ENCODE measurements at places on chromosomes 7 and 10.

GRCh38 chr10:72328045-72328828 lies 26.5 kb downstream of the DNAJB12 start:
- DNase-seq = peak; percentile 71

GRCh38 chr7:6505685-6506559 lies 45.3 kb downstream of the GRID2IP start:
- DNase-seq = no peak

DNA sequence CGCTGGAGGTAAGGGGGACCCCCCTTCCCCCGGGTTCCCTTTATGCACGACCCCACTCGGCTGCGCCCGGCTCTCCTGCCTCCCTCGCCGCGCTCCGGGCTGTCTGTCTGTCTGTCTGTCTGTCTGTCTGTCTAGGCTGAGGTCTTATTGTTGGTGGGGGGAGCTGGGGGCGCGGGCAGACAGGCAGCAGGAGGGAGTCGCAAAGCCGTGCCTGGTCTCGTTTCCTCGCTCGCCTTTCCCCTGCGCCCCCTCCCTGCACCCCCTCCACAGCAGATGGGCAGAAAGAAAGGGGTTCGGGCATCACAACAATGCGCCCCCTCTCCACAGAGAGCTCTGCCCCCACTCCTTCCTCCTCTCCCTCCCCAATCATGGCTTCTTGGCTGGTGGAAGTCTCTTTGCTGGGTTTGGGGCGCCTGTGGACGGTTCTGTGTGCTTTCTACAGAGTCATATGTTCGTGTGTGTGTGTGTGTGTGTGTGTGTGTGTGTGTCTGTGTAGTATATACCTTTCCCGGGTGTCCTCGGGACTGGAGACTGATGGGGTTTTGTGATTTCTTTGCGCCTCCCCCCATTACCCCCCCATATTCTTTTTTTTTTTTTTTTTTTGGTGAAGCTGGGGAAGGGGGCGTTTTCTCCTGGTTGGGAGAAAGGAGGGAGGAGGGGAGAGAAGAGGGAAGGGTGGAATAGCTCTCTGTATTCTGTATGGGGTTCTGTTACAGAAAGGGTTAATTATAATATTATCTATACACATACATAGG lies 1.9 kb downstream of the AUTS2 start:
- peak; percentile 20 for DNase-seq

DNA sequence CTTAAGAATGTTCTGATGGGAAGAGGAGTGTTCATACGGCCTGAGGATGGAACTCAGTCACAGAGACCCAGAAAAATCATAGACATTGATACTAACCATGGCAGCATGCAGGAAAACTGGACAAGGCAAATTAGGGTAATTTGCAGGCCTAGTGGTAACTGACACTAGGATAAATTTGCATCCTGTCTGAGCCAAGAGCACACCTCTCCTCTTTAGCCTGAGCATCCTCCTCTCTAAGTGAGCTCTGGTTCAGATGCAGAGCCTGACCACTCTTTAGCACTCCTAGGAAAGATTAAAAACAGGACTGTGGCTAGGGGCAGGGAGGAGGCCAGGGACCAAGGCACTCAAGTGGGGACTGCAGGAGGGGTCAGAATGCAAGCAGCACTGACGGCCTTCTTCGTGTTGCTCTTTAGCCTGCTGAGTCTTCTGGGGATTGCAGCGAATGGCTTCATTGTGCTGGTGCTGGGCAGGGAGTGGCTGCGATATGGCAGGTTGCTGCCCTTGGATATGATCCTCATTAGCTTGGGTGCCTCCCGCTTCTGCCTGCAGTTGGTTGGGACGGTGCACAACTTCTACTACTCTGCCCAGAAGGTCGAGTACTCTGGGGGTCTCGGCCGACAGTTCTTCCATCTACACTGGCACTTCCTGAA lies at the start of gene TAS2R41:
TAS2R41 (plus strand) TSS at position 373 of the 650 bp plus-strand sequence; CDS start at position 373, 0 bp downstream.
- DNase-seq = no peak

GRCh38 chr7:68623030-68623429 lies 975.2 kb upstream of the AUTS2 start:
- DNase-seq = no peak

- DNase-seq = no peak
Observed at GRCh38 chr10:97585439-97585811, 1.2 kb downstream of the HOGA1 start.

- no peak for DNase-seq
Observed at GRCh38 chr7:87598234-87599009, 2.3 kb downstream of the ABCB1 start.

DNA sequence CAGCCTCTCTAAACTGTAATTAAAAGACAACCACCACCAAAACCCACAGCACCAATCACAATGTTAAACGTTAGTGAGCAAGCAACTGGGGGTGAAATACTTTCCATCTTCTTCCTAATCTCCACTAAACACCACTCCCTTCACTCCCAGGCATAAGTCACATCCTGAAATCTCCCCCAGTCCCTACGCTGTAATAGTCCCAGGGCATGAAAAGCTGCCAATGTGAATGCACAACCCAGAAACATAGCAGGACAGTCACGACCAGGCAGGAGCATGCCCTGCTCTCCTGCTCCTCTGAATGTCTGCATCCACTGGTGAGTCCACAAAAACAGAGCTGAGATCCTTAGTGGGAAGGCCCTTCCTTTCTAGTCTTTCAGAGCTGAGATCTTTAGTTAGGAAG lies 288.9 kb downstream of the PARD3 start:
- DNase-seq = no peak

DNA sequence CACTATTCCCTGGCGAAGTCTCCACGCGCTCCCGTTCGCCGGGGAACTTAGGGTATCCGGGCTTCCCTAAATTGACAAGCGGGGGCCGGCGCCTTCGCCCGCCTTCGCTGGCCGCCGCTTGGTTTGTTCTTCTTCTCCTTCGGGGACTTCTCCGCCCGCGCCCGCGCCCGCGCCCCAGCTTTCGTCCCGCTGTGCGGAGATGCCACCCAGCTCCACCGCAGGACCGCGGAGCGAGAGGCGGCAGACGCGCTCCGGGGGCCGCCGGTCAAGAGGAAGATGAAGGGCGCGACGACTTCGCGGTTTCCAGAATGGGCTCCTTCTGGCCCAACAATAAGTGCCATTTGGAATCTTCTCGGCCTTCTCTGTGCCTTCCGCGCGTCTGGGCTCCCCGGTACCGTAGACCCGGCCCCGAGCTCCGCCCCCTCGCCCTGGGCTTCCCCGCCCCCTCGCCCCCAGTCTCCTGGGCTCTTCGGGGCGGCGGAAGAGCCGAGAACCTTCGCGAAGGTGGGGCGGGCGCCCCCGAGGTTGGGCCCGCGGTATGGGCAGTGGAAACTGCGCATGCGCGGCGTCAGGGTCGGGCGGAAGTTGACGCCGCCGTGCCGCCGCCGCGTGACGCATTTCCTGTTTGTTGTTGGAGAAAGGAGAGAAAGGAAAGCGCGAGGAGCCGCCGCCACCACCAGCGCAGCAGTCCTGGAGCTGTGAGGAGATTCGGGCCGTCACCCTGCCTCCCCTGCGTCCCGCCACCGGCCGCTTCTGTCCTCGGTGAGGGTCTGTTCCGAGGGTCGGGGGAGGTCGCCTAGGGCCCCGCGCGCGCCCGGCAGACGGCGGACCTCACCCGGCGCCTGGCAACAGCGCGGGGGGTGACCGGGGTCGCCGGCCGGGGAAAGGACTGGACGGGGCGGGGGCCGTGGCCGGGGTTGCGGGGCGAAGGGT lies at the start of gene DNAJB6:
DNAJB6 (plus strand) TSS at position 622 of the 933 bp plus-strand sequence. CDS start 21,569 bp downstream, outside the sequence.
- DNase-seq = peak; percentile 97

DNA sequence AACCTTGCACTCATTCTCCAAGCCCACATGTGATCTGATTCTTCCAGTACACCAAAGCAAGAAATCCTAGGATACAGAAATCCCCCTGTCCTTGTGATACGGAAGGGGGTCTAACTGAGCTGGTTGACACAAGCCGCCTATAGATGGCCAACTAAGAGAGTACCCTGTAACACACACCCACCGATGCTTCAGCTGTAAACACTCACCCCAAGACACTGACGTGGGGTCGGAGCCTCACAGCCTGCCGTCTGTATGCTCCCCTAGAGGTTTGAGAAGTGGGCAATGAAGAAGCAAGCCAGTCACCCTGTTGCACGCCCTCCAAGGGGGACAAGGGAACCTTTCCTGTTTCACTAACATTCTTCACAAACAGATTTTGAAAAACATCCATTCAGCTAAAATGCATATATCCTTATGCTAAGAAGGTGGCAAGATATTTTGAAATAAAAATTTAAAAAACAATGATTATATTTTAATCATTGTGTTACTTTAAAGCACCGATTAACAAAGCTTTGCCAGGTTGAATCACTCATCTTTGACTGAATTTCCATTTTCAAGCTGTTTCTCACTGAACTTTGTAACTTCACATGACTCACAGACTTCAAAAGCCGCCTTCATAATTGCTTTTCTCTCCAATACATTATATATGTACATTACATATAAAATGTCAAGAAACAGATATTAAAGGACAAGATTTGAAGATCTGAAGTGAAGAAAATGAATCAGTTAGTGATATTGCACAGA lies 329.3 kb downstream of the ARL4A start:
- no peak for DNase-seq

DNA sequence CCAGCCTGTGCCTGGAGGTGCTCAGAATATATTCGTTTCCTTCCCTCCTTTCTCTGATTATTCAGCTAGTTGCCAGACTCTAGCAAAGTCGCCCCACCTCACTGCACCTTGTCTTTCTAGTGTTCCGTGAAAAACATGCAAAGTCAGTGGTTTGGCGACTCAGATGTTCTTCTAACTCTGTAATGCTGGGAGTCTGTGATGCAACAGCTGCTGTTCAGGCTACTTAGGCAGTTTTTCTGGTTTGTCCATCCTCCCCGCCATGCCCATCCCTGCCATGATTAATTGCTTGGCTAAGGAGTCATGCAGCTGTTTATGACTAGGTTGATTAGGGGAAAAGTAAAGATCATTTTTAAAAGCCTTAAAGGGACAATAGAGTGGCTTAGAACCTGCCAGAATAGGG lies 99.4 kb downstream of the MTPN start:
- no peak for DNase-seq

- DNase-seq = no peak
Observed at GRCh38 chr7:120831260-120831659, 26.7 kb downstream of the TSPAN12 start.

- no peak for DNase-seq
Observed at GRCh38 chr7:107998150-107998549, 4.8 kb downstream of the LAMB1 start.

DNA sequence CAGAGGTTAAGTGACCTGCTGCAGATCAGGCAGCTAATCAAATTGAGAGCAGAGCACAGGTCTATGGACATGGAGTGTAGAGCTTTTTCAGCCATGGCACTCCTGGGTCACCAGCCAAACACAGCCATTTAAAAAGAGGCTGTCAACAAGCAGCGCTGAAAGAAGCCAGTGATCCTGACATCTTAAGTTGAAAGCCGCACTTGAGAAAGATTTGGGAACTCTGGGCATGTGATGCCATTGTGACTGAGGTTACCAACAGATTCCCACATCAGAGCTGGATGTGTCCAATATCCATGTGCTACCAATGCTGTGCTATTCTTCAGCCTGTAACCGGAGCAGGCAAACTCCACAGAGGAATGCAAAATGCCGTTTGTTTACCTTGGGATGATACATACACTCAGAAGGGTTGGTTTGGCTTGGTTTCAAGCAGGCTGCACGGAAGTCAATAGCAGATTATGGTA lies 56.2 kb upstream of the ABLIM1 start:
- DNase-seq = no peak

GRCh38 chr7:2572101-2572842 lies 13.5 kb downstream of the IQCE start:
- DNase-seq = no peak

DNA sequence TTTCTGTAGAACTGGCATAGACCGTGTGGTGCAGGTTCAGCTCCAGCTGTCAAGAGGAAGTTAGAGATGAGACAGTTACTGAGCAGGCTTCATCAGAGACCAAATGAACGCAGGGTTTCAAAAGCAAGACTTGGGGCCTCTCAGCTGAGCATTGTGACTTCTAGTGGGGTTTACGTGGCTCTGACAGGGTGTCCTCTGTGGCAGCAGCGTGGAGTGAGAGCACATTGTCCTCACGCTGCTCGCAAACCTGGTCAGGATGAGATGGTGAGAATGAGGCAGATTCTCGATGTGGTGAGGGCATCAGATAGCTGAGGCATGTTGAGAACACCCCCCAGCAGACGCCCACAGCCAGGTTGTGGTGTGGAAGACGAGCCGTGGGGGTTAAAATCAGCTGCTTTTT lies 126.0 kb downstream of the DNAJB6 start:
- no peak for DNase-seq

DNA sequence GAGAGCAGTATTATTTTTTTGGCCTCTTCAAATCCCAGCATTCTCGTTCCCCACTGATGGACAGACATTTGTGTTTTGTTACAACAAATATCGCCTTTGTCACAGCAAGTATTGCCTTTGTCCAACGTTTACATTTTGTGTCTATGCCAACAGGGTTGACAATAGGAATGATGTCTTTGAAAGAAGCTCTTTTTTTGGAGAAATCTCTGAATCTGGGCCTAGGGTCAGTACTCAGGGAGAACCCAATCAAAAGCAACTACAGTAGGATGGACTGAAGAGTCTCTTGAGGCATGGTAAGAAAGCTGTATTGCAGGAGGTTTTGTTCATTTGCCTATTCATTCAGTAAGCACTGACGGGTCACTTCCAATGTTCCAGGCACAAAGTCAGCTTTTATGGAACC lies 57.7 kb upstream of the KLF14 start:
- no peak for DNase-seq

GRCh38 chr10:107425931-107426553 lies 261.5 kb upstream of the SORCS1 start:
- DNase-seq = no peak

- DNase-seq = no peak
Observed at GRCh38 chr7:4185721-4186512, 496.2 kb upstream of the FOXK1 start.

- DNase-seq = no peak
Observed at GRCh38 chr7:48025624-48026023, 3.3 kb downstream of the SUN3 start.

GRCh38 chr7:120512701-120513100 lies 239.7 kb downstream of the KCND2 start:
- DNase-seq = no peak
